Activated naive CD4-positive, alpha-beta T cell (primary cell): ENCODE measurements at places on chromosomes 2 and 18.

DNA sequence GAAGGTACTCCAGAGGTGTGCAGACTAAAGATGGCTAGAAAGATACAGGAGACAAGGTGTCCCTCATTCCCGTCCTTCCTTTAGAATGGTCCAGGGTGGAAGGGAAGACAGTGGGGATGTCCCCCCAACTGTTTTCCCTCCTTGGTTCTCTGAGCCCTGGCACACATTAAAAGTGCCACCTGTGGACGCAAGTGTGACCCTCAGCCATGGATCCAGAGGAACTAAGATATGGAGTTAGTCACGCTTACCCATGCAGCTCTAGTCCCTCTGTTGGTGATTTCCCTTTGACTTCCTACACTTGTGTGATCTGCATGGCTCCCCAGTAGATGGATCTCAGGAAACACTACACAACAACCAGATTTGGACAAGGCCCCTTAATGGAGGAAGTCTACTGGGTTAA lies 113.1 kb upstream of the SRD5A2 start:
- DNase-seq = no peak

GRCh38 chr2:122955776-122956175 lies 1069.3 kb upstream of the CNTNAP5 start:
- DNase-seq = no peak

DNA sequence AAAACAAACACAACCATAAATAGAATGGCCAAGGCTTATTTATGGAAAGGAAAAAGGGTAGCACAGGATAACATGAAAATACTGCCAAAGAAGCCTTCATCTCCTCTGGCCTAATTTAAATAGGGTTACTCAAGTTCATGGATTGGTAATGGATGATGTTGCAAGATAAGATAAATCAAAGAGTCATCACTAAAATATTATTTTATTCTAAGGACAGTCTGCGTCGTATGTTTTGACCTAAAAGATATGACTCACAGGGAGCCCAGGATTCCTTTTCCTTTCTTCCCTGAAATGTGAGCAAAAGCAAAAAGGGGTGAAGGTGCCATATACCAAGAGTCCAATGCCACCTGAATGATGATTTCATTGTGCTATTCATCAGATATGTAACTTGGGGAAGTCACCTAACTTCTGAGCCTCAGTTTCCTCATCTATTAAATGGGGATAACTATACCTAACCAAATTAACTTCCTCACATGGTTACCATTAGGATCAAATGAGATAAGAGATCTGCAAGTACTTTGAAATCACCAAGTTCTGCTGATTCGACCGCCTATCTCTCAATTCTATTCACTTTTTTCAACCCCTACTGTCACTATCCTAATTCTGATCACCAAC lies 137.7 kb downstream of the THADA start:
- DNase-seq = no peak

DNA sequence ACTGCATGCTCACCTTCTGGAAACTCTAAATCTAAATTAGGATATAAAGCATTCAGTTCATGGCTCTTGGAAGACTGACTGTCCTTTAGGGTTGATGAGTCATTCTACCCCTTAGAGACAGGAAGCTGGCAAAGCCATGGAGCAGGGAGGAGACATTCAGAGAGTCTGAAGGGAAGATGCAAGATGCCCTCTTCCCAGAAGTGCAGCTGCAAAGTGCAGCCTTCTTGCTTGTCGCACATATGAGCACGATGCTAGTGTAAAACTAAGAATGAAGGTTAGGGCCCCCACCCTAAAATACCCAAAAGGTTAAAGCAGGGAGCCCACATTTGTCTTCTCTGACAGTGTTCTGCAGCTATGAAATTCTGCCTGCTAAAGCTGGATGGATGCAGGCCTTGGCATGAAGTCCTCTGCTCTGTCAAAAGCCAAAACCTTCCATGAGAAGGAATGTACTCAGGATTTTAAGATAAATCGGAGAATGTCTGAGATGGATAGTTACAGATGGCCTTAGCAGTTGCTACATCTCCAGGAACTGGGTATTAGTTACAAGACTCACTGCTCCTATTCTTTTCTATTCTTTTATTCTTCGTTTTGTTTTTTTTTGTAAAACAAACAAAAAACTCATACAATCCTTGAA lies 89.7 kb downstream of the POLE4 start:
- no peak for DNase-seq

DNA sequence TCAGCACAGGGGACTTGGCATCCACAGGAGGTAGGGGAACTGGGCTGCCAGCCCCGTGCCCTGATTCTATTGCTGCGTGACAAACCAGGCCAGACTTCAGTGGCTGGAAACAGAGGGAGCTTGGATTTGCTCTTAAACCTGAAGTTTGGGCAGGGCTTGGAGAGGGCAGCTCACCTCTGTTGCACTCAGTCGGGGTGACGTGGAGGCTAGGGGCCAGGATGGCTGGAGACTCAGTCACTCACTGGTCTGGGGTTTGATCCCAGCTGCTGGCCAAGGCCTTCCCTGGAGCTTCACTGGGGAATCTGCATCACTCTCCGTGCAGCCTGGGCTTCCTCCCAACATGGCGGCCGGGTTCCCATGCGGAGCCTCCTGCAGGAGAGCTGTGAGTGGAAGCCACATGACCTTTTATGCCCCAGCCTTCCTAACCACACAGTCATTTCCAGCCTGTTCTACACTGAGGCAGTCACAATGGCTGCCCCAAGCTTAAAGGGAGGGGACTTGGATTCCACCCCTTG lies 175.2 kb upstream of the HDAC4 start:
- DNase-seq = no peak

DNA sequence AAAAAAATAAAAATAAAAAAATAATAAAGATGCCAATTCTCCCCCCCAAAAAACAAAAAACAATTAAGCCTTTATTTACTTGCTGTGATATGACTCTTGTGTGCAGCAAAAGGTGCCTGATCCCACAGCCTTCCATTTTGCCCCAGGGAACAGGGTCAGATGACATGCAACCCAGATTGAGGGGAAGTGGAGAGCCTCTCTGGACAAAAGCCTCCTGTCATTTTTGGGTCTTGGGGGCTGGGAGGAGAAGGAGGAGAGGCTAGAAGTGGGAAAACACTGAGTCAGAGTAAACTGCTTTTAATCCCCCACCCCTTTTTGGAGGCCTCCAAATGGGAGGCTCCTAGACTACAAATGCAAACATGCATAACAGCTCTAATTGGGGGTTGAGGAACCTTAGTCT lies 46.6 kb upstream of the SCG2 start:
- no peak for DNase-seq

DNA sequence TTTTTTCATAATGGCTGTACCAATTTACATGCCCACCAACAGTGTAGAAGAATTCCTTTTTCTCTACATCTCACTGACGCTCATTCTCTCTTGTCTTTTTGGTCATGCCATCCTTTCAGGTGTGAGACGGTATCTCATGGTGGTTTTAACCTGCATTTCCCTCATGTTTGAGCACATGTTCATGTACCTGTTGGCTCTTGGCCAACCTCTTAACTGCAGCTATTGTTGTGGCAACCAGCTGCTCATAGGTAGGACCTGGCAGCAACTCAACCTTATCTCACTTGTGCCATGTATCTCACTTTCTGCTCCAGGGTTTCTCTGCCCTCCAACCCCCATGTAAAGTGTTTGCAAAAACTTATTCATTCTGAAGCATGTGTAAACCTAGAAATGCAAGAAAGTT lies 167.5 kb downstream of the UPP2 start:
- no peak for DNase-seq

GRCh38 chr2:231017231-231017598 lies 20.1 kb upstream of the C2orf72 start:
- DNase-seq = no peak

GRCh38 chr18:63182310-63182772 lies 137.2 kb downstream of the BCL2 start:
- DNase-seq = no peak

- DNase-seq = no peak
These were observed 84.3 kb downstream of the UXS1 start for GRCh38 chr2:106109675-106110424.

DNA sequence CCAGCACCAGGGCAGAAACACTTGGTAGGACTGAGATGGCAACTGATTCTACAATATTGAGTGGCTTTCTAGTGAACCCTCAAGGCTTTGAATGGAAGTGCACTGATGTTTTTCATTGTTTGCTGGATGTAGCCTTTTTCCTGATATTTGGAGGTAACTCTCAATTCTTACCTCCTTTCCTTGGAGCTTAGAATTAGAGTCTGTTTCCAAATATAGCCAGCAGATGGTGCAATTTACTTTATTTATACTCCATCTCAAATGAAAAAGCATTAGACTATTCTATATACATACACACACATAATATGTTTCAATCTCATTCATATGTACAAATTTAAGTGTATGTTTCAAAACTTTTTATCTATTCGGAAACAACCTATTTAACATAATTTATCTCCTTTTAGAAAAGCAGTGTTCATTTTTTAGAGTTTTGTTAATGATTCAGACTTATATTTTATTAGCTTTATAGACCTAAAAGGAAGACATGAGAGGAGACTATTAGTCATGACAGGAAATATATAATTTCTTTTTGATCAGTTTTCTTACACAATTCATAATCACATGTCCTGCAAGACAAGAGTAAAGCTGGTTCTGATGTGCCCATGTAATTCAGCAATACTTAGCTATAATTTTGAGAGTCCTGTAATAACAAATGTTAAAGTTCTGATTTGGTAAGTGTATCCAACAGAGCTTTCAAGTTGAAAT lies 124.8 kb downstream of the NUP35 start:
- DNase-seq = no peak

DNA sequence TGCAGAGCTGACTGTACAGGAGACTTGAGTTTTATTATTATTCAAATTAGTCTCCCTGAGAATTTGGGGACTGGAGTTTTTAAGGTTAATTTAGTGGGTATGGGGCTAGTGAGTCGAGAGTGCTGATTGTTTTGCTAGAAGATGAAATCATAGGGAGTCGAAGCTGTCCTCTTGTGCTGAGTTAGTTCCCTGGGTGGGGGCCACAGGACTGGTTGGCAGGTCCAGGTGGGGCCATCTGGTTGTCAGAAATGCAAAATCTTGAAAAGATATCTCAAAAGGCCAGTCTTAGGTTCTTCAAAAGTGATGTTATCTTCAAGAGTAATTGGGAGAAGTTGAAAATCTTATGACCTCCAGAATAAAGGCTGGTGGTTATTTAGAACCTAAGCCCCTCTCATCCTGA lies 267.3 kb downstream of the MYCN start:
- no peak for DNase-seq

GRCh38 chr2:43715300-43716098 lies 39.3 kb upstream of the C1GALT1C1L start:
- DNase-seq = no peak

- DNase-seq = no peak
These were observed 379.9 kb downstream of the CLIP4 start for GRCh38 chr2:29495068-29495467.

GRCh38 chr2:233248999-233249398 lies 2.5 kb upstream of the ATG16L1 start:
- DNase-seq = no peak

- DNase-seq = no peak
These were observed 115.2 kb downstream of the MYO5B start for GRCh38 chr18:50079571-50080295.

DNA sequence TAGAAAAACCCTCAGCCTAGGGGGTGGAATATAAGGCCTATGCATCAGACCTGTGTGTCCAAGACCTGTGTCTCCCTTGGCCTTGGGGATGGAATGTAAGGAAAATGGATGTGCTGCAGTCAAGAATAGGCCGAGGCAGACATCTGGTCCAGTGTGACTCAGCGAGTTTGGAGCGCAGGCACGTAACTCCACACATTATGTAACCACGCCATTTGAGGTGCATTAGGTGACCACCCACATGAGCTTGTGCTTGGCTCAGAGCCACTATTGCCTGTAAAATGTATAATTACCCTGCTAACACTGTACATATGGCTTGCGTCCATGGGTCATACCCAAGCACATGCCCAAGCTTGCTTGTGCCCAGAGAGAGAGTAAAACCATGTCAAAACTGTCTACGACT lies 580.9 kb upstream of the HNMT start:
- no peak for DNase-seq

DNA sequence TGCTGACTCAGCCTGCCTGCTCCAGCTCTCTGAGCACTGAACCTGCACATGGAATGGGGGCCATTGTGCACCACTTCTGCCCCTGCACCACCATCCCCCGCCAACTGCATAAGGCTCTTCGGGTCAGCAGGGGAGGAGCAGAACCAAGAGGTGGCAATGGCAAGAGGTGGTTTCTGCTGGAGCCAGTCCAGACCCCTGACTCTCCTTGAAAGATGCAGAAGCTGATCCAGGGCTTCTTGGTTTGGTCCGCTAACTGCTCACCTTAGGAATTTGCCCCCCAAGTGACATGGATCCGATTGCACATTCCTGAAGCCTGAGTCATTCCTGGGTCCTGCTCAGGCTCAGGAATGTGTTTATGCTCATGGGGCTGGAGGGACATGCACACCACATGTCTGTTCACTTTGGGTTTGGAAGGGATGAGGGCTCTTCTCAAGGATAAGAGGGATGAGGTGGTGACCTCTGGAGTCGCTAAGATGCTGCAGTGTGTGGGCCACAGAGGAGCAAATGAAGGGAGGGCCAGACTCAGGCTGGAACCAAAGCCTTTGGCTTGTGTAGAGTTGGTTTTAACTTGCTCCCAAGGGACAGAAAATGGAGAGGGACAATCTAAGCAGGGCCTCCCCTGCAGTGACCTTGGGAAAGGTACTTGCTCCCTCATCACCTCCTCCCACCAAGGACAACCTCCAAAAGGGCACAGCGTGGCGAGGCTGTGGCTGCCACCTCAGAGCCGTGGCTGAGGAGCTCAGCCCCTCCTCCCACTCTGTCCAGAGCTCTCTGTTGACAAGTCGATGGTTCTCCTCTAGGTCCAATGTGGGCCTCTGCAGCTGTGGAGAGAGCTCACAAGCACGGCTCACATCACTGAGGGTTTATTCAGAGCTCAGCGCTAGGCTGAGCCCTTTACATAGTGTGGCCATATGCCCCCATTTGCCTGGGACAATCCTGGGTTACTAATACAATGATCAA lies 66.2 kb downstream of the HS1BP3 start:
- DNase-seq = no peak

GRCh38 chr2:143803936-143804335 lies 674.7 kb downstream of the ARHGAP15 start:
- DNase-seq = no peak

DNA sequence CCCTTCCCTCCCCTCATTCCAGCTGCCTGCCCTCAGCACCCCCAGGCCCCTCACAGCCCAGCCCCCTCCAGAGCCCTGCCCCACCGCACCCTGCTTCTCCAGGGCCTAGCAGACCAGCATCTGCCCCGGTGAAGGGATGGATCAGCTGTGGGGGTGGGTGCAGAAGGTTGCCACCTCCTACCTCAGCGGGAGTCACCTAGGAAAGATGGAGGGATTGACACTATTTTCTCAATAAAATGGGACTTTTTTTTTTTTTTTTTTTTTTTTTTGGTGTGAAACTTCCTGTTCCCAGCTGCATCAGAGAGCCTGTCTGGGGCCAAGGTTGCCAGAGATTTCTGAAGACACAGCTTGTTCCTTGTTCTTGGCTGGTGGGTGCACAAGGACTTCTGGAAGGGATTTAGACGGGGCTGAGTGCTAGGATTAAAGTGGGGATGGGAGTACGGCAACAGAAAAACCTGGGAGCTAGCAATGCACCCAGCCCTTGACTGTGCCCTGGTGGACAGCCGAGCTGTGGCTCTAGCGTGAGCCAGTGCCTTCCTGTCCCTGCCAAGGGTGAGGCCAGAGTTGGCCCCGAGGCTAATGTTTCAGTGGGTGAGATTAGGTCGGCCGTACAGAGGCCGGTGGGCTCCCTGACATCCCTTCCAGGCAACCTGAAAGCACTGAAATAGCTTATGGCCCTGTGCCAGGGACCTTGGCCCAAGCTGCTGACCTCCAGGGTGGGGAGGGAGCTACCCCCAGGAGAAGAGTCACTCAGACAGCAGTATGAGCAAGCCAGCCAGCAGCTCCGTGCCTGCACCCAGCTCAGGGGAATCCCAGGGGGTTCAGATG lies 4.6 kb downstream of the B3GNT7 start:
- no peak for DNase-seq
